Posterior cingulate gyrus (tissue), 11 donors: ENCODE measurements at places on chromosomes 12 and 14.
A peak's percentile ranks its signal among the peaks of the same experiment; 100 is the strongest.

- DNase-seq = no peak
Measured at GRCh38 chr12:100274291-100274690, 7.3 kb downstream of the SCYL2 start.

DNA sequence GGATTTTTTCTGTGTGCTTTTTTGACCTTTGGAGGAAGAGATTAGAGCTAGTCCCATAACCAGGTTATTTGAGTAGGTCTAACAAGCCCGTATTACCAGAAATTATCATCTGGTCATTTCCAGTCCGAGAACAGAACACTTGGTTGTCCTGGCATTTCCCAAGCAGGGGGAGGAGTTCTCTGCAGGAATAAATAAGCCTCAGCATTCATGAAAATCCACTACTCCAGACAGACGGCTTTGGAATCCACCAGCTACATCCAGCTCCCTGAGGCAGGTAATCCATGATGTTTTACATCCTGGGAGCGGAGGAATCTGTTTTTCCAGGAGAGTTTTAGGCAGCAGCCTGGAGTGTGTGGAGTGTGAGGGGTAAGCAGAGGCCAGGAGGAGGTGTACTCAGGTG is at the start of gene SERPINA3:
Gene SERPINA3 (plus strand): TSS at position 218 of the 400 bp plus-strand sequence. CDS start 2,051 bp downstream, outside the sequence.
- DNase-seq = no peak

DNA sequence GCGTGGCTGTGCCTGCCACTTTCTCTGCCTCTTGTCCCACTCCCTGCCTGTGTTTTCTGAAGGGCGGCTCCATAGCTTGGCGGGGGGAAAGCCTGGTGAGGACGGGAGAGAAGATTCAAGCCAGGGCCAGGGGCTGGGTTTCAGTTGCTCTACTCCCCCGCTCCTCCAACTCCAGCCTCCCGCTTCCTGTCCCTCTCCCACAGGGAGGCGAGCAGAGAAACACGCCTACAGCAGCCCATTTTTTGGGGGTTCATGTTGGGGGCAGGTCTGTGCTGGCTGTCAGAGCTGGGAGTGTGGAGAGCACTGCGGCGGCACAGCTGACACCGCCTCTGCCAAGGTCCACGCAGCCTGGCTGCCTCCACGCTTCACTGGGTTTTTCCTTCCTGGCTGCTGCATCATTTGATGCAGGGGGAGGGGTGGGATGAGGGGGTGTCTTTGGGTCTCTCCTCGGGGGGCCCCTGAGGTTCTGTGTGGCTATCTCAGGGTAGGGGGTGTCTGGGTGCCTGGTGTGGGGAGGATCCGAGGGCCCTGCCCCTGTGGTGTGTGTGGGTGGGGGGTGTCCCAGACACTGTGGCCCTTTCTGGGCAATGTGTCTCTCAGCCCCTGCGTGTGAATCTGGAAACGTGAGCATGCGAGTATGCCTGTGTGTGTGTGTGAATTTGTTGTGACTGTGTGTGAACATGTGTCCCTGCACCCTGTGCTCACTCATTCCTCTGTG is 10.7 kb upstream of the KRT80 start:
- DNase-seq = no peak

- DNase-seq = no peak
Measured at GRCh38 chr12:125512541-125513298, 447.5 kb downstream of the AACS start.

DNA sequence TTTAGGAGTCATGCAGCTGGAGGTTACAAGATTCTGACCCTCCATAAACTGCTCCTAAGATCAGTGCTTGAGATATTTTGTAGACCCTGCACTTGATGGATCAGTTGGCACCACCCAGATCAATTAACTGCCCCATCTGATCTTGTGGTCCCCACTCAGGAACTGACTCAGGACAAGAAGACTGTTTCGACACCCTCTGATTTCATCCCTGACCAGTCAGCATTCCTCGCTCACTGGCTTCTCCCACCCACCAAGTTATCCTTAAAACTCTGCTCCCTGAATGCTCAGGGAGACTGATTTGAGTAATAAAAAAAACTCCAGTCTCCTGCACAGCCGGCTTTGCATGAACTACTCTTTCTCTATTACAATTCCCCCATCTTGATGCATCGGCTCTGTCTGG is 360.2 kb downstream of the GALC start:
- no peak for DNase-seq

GRCh38 chr12:43863770-43864366 is 28.0 kb downstream of the TMEM117 start:
- DNase-seq = no peak

DNA sequence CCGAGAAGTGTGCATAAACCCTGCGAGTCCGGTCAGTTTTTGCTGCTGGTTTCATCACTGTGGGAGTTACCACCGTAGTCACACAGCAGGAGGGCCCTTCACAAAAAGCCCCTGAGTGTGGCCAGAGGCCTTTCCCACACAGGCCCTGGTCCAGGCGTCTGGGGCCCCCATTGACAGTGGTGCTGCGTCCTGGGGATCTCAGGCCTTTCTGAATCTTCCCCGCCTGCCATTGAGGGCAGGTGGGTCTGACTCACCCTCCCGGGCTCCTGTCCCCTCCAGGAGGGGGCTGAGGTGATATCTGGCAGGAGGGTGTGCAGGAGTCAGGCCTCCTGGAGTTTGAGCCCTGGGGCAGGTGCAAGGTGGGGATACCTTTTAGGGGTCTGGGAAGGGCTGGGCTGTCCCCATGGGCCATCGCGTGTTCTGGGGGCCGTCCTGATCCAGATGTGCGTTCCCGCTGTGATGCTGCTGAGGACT is 358.5 kb downstream of the TMEM121 start:
- DNase-seq = peak; percentile 30

GRCh38 chr12:123948796-123949769 is 23.5 kb downstream of the CCDC92 start:
- no peak for DNase-seq

DNA sequence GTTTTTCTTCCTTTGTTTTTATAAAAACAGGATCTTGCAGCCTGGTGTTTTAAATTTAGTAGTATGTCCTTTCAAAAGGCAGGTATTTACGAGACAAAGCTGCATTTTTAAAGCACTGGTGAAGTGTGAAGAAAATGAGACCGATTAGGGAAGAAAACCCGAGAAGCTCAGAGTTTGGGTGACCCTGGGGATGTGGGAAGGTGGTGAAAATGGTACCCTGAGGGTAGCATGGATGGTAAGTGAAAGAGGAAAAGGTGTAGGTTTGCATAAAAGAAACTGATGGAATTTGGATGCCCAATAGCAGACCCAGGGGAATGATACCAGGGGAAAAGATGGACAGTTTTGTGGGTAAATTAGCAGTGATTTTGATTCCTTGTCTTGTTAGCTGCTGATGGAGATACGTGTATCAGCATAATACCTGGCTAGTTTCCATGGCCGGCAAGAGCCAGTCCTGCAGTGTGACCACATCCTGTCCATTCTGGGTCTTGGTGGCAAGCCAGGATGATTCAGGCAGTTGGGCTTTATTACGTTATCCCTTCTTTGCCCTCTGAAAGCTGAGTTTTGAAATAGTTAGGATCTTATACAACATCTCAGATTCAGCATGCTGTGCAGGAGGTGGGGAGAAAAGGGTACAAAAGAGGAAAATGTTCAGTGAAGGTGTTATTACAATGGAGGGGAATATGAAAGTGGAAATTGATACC is 8.9 kb downstream of the BICD1 start:
- no peak for DNase-seq

GRCh38 chr12:71465796-71466195 is 26.2 kb downstream of the LGR5 start:
- no peak for DNase-seq

DNA sequence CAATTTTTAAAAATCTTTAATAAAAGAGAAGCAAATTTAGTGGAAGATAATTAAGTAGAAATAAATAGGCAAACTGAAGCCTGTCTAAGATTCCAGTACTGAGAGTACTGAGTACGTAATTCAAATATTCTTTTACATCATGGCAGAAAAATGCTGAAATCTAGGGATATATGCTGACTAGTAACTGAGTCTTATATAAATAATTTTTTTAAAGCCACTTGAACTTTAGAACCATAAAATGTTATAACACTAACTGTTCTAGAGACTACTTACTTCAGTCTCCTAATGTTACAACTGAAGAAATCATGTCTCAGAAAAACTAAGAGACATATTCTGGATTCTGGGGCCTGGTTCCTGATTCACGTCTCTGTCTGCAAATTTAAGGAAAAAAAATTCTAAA is 230.6 kb upstream of the PLEKHG7 start:
- DNase-seq = no peak

- no peak for DNase-seq
Measured at GRCh38 chr12:50633955-50634354, 129.2 kb downstream of the DIP2B start.

DNA sequence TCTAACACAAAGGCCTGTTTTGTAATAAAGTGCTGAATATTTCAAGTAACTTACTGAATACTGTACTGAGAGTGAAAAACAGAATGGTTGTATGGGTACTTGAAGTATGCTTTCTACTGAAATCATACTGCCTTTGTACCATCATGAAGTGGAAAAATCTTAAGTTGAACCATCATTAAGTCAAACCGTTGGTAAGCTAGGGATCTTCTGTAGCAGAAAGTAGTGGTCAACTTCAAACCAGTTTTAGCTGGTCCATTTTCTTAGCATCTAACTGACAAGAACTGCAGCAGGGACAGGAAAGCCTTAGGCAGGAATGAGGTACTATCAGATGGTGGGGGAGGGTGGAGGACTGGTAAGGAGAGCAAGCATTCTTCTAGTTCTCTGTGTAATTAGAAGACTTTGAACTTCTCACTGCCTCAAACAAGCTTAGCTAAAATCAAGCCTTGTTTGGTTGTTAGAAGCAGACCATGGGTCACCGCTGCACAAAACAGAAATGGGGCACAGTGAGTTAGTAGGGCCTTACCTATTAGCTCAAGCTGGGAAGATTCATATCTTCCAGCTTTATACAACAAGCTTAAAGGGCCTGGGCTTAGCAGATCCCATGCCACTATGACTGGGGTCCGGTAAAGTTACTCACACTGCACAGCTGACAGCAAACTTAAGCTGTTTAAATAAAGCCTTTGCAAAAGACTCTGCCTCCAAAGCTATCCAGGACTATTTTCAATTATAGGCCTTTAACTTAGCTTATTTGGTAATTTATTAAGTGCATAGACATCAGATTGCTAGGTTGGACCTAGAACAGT is 73.8 kb downstream of the ACADS start:
- no peak for DNase-seq

DNA sequence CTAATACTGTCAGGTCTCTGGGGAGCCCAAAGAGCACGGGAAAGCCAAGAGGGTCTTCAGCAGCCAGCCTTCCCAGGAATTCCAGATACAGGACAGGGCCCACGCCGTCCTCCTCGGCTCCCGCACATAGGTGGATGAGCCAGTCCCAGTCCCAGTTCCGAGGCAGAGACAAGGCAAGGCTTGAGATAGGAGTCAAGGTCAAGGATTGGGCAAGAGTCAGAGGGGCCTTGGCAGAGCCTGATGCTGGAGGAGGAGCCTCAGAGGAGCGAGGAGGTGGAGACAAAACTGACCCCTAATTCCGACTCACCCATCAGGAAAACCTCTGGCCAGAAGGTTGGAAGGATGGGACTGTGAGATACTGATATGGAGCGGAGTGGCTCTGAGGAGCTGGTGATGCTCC is 21.0 kb downstream of the KRT80 start:
- DNase-seq = no peak

- DNase-seq = no peak
Measured at GRCh38 chr12:117685110-117685926, 283.5 kb downstream of the KSR2 start.

- DNase-seq = no peak
Measured at GRCh38 chr12:102021540-102022246, 40.1 kb downstream of the WASHC3 start.

- no peak for DNase-seq
Measured at GRCh38 chr12:68630050-68630449, 19.4 kb downstream of the RAP1B start.

GRCh38 chr12:90253674-90254181 is 545.1 kb upstream of the ATP2B1 start:
- peak; percentile 87 for DNase-seq

GRCh38 chr12:9763025-9763424 is 2.3 kb upstream of the CD69 start:
- no peak for DNase-seq

DNA sequence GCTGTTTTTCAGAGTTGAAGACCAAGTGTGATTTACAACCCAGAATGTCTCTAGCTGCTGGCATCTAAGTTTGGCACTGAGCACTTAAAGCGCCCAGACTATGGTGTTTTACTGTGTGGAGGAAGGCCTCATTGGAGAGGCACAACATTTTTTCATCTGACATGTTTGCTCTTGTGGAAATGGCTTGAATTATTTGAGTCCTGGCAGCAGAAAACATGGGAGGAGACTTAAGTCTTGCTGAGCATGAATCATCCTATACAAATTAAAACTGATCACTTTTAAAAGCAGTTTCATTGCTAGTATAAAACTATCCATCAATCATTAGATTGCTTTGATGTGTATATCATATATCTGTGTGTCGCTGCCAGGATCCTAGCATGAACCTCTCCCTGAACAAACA is 85.9 kb upstream of the REP15 start:
- no peak for DNase-seq

GRCh38 chr12:89789862-89790261 is 81.2 kb upstream of the ATP2B1 start:
- DNase-seq = no peak

GRCh38 chr12:104508752-104509446 is 52.2 kb downstream of the CHST11 start:
- DNase-seq = no peak

DNA sequence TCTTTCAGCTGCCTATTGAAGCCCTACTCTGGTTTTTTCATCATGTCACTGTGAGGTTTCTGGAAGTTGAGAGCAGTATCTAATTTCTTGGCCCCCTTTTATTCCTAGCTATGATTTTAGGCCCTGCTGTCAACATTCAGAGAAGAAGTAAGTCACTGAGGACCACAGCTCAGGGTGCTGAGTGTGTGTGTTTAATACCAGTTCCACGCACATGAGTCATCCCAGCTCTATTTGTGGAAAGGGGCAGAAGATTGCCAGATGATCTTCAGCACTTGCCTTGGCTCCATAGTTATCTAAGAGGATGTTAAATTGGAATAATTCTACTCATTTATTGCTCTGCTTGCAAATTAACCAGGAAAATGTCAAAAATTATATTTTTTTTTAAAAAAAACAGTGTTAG is 65.5 kb upstream of the SLC38A4 start:
- no peak for DNase-seq

DNA sequence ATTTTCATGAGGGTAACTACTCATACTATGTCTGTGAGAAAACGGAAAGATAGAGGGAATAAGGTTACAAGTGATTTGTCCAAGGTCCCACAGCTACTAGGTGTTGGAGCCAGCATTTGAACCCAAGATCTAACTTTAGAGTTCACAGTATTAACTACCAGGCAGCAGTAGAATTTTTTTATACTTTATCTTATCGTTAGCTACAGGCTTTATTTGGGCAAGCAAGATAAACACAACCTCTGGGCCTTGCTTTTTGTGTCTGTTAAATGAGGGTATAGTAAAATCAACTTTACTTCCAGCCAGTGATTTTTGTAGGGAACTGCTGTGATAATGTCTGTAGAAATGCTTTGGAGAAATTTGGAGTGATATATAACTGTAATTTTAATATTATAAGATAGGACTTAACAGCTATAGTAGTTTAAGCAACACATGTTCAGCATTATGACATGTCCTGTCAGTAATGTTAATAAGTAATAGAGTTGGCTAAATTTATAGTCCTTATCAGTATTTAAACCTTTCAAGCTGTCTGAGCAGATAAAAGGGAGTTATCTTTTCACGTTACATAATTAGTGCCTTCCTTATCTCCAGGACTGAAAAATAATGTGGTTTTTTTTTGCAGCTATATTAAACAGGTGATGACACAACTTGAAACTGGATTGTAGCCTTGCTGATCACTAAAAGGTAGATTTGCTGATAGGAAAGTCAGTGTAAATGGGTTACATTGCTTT is 12.8 kb downstream of the LEMD3 start:
- no peak for DNase-seq

GRCh38 chr12:21451529-21451928 is 14.1 kb downstream of the PYROXD1 start:
- DNase-seq = no peak
